CD4-positive, alpha-beta T cell treated with Interleukin-17A for 4 hours (primary cell): ENCODE measurements at places on chromosomes 4 and X.

DNA sequence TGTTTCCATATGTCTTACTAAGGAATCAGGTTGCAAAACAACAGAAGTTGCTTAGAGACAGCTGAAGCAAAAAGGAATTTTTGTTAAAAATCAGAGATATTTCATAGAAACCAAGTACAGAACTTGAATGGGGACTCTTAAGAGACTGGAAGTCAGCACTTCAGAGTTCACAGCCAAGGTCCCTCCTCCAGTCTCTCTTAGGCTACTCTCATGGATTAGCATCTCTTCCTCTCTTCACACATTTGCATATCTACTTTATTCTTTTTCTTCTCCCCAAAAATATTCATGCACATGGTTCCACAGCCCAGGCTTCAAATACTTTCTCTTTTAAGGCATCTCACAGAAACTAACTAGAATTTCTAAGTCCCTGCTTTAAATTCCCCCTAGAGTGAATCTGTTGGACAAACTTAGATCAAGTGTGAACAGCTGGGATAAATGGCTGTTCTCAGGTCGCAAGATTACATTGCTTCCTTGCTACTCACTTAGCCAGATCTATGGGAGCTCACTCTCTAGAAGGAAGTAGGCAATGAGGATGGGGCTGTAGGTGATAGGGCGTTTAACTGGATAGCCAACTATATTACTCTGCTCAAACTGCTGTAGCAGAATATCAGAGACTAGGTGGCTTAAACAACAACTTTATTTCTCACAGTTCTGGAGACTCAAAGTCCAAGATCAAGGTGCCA lies 73.7 kb upstream of the GALNT7 start:
- DNase-seq = no peak

DNA sequence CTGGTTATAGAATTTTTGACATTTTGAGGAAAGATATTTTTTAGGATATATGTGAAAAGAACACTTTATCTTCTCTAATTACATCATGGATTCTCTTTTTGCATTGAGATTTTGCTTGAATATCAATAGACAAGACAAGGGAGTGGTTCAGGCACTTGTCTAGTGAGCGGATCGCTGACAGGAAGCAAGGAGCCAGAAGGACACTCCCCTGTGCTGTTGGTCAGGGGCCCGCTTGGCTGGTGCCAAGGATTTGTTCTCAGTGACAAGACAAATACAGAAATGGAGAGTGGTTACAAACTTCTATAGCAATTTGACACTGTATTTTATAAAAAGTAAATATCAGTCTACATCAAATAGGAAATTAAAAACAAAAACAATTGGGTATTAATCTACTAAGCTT lies 60.0 kb downstream of the SLC9B1 start:
- DNase-seq = no peak

GRCh38 chrX:36973575-36973974 lies 34.6 kb upstream of the FAM47C start:
- DNase-seq = no peak

- no peak for DNase-seq
Measured at GRCh38 chr4:155807021-155807420, 48.2 kb downstream of the GUCY1B1 start.

DNA sequence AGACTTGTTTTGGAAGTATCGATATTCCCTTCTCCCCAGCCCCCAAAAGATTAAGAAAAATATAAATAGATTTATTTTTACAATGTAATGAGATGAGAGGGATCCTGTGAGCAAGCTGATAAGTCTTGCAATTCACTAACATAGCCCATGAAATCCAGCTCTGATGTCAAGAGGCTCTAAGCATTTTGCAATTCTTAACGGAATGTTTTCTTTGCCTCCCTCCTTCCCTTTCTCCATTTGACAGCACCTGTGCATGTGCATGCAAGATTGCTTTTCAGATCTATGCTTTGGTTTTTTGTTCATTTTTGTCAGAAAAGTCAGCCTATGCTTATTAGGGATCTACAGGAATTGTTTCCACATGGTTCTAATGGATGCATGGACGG lies 169.9 kb downstream of the SLIT2 start:
- no peak for DNase-seq

DNA sequence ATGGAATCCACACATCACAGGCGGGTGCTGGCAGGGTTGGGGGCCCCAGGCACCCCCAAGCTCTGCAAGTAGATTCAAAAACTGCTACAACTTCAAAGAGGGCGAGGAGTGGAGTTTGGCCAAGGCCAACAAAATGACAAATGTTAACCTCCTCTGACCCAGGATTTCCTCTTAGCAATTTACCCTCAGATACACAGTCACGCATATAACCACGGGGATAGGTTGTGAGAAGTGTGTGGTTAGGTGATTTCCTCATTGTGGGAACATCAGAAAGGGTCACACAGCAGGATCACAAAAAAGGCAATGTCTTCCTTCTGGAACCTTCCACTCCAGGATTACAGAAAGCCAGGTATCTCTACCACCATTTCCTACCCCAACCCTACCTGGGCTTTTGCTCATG lies 62.4 kb downstream of the C4orf50 start:
- no peak for DNase-seq

DNA sequence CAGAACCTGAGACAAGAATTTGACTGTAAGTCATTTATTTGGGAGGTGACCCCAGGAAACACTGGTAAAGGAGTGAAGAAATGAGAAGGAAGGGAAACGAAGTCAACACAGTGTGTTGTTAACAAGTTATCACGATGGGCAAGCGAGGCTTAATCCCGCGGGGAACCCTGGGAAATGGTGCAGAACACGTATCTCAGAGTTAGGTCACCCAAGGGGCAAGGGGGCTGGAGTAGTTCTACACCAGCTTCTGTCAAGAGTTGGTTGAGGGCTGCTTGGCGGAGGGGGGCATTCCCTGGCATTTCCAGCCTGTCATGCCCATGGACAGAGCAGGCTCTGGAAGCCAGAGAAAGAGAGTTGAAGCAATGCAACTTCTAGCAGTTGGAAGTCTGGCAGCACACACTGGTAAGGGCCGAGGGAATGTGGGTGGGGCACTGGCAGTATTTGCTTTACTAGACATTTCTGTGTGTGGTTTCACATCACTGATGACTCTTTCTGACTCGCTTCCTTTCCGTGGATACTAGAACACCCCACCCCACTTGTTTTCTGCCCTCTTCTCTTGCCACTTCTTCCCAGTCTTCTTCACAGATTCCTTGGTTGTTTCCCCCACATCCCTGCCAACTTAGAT lies 52.2 kb upstream of the ADGRG2 start:
- no peak for DNase-seq

DNA sequence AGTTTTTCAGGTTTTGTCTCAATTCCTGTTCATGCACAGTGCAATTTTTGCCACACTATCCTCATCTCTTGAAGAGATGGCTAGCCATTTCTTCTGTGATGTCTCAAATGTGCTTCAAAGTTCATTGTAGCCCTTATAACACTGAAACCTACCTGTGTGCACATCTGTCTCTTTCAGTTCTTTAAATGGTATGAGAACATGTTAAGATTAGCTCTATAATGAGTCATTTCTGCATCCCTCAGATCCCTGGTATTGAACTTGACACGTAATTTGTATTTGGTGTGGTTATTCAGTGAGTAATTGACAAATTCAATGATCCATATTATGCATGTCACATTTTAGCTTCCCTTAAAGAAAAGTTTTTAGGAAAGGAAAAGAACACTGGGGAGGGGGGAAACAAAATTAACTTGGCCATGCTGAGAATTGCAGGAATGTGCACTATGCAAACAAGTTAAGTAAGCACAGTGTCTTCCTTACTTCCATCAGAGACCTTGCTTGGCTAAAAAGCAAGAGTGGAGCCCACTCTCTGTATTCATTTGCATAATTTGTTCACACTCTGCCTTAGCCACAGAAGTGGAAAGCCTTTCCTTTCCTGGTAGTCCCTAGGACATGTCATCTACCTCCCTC lies 659.8 kb upstream of the MAGEB2 start:
- DNase-seq = no peak

GRCh38 chr4:126395664-126396063 lies 1080.9 kb downstream of the FAT4 start:
- no peak for DNase-seq

GRCh38 chr4:137414802-137415201 lies 117.5 kb downstream of the PCDH18 start:
- DNase-seq = no peak

DNA sequence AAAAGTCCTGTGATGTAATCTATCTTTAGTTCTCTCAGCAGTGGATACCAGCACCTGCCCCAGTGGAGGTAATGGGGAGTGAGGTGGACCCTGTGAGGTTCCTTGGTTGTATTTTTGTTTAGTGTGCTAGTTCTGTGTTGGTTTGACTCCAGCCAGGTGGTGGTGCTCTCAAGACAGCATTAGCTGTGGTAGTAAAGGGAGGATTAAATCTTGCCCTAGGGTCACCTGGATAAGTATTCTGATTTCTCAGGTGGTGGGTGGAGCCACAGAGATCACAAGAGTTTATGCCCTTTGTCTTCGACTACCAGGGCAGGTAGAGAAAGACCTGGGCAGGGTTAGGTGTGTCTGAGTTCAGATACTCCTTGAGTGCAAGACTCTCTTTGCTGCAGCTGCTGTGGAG lies 176.3 kb upstream of the EDA2R start:
- DNase-seq = no peak

- no peak for DNase-seq
Measured at GRCh38 chr4:111128327-111128726, 505.4 kb upstream of the PITX2 start.

GRCh38 chr4:105059337-105059736 lies 87.3 kb upstream of the TET2 start:
- no peak for DNase-seq

DNA sequence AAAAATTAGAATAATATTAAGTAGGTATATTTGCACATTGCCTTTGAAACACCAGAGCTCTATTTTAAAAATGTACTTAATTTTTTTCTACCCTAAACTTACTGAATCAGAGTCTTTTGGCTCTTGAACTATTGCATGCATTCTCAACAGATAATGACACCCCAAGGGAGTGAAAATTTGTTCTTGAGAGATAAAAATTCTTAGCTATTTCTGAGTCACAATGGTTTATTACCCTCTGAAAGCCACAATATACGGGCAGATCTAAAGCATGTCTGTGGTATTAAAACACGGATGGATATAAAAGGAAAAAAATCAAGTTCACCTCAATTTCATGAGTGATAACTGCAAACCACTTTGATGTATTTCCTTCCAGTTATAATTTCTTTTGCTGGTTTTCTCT lies 636.3 kb upstream of the FTHL17 start:
- DNase-seq = no peak

GRCh38 chrX:1743105-1743504 lies 128.2 kb downstream of the ASMT start:
- DNase-seq = no peak

DNA sequence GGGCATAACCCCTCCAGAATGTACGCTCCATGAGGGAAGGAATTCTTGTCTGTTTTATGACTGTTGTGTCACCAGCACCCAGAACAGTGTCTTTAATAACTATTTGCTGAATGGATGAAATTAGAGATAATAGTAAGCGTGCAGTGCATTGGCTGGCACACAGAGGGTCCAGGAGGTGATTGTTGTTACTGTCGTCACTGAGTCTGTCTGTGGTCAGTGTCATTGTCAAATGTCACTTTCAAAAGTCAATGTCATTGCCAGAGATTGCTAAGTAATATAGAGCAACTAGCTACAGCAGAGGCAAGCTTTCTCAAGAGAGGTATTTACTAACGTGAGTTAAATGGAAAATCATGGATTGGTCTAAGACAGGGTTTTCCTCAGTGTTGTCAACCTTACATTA lies 70.7 kb downstream of the ARHGEF38 start:
- no peak for DNase-seq

GRCh38 chrX:41381685-41382084 lies 47.7 kb downstream of the DDX3X start:
- no peak for DNase-seq

- no peak for DNase-seq
Measured at GRCh38 chr4:140806163-140806562, 50.0 kb upstream of the TBC1D9 start.

- peak; percentile 20 for DNase-seq
Measured at GRCh38 chr4:40672528-40673522, 43.2 kb upstream of the RBM47 start.

- peak; percentile 71 for DNase-seq
Measured at GRCh38 chr4:38131371-38132091, 171.3 kb downstream of the PTTG2 start.
